Activated T-cell treated with anti-CD3 and anti-CD28 coated beads, Interleukin-2, amount 50 U/mL, for 48 hours (primary cell): ENCODE measurements at places on chromosomes 4 and X.
A peak's percentile ranks its signal among the peaks of the same experiment; 100 is the strongest.

DNA sequence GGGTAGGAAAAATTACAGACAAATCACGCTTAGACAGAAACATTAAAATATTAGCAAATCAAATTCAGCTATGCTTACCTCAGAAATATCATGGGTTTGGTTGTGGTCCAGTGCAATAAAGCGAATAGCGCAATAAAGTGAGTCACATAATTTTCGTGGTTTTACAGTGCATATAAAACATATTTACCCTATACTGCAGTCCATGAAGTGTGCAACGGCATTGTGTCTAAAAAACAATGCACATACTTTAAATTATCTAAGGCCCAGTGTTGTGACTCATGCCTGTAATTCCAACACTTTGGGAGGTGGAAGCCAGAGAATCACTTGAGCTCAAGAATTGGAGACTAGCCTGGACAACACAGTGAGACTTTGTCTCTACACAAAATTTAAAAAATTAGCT lies 195.7 kb upstream of the IL1RAPL1 start:
- no peak for DNase-seq

GRCh38 chr4:8118035-8118434 lies 40.6 kb downstream of the ABLIM2 start:
- no peak for DNase-seq

GRCh38 chr4:76883147-76883546 lies 14.8 kb downstream of the SOWAHB start:
- no peak for DNase-seq

DNA sequence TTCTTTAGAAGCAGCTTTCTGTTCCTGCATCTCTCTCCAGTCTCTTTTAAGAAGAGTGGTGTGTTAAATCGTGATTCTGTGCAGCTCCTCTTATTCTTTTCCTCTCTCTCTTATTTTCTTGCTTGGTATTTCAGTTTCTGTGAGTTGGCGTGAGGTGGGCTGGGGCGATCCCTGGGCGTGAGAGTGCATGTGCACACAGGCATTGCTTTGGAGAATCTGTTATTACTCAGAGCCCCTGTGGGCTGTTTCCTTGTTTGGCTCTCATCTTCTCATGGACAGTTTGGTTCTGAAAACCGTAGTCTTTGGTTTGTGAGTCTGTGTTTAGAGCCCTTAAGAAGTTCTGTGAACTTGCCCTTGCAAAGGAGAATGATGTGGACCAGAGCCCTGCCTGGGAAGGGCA lies 97.2 kb upstream of the CLNK start:
- no peak for DNase-seq

DNA sequence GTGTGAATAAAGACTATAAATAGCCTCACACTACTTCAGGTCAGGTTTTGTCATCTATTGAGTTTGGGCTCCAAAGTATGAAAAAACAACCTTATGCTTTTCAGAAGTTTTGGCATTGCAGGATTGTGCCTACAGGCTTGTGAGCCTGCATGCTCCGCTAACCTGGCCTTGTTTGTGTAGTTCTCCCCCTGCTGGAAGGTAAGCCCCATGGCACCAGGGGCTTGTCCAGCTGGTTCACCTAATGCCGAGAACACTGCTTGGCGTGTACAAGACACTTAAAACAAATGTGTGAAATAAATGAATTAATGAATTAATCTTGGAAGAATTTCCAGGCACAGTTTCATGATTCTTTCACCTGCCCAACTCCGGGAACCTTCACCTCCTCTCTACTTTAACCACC lies 1.8 kb upstream of the HSD17B10 start:
- peak; percentile 78 for DNase-seq

- no peak for DNase-seq
Observed at GRCh38 chrX:63404332-63404731, 53.2 kb upstream of the SPIN4 start.

DNA sequence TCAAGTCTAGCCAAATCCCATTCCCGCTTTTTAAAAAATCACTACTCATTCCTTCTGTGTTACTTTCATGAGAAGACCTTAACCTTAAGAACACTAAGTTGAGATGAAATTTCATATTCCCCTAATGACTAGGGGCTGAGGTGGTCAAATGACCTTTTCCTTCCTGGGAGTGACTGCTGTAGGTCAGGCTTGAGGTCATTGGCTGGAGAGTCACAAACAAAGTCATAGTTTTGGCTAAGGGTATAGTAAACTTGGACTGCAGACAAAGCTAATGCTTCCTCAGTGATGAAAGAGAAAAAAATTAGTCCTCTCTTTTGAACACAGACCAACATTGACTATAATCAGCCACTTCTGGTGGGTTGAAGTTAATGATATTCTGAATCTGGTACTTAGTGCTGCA lies 16.0 kb upstream of the FGF2 start:
- DNase-seq = no peak

GRCh38 chr4:86036736-86037135 lies 323.1 kb downstream of the MAPK10 start:
- no peak for DNase-seq
